ENCODE measurements at places on chromosomes 2 and 18.

- DNase-seq, result no peak
Measured at GRCh38 chr2:86596118-86596517, 27.5 kb downstream of the RNF103 start.

- DNase-seq, result no peak
Measured at GRCh38 chr2:201827621-201828020, 21.3 kb downstream of the CDK15 start.

- DNase-seq, result no peak
Measured at GRCh38 chr2:189188115-189188805, 8.7 kb upstream of the COL5A2 start.

DNA sequence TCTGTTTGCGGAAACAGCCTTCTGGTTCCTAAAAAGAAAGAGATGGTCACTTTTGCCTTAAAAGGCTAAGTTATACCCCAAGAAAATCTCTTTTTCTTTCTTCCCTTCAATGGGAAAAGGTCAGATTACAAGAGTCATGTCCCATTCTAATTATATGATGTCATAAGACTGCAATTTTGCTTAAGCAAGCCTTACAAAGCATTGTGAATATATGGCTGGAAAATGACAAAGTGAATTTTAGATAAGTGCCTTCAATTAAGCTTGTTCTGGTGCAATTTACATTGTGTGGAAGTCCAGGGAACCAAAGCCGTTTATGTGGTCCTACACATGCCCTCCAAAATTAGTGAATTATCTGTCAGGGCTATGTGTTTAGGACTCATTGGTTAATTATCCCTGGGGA is 7.6 kb upstream of the BMP10 start:
- no peak for DNase-seq

DNA sequence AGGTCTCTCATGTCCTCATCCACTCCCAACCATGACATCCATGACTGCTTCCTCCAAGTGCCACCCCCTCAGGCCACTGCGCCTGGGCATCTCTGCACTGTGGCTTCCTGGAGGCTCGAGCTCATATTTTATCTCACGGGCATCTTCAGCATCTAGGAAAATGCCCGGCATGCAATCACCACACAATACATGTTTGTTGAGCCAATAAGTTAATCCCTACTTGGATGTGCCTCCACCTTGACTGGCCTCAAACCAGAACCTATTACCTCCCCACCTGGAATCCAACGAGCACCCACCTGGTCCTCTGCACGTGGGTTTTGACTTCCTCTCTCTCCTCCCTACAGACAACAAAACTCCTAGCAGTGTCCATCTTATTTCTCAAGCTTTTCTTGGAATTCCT is 198.9 kb upstream of the REV1 start:
- no peak for DNase-seq

GRCh38 chr2:233353101-233353768 is 1.1 kb upstream of the DGKD start:
- no peak for DNase-seq

DNA sequence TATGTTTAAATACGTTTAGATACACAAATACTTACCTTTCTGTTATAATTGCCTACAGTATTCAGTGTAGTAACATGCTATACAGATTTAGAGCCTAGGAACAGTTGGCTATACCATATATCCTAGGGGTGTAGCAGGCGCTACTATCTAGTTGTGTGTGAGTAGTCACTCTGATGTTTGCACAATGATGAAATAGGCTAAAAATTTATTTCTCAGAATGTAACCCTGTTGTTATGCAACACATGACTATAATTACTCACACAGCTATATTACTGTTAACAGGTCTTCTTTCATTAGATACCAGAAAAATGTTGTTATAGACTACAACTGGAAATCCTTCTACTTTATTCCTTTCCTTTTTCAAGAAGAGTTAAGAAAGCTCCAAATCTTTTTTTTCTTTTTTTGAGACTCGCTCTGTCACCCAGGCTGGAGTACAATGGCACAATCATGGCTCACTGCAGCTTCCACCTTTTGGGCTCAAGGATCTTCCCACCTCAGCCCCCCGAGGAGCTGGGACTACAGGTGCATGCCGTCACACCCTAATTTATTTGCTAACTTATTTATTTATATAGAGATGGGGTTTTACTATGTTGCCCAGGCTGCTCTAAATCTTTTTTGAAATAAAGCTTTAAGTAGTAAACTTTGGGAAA is 48.5 kb downstream of the C2orf74 start:
- DNase-seq, result no peak

- no peak for DNase-seq
Measured at GRCh38 chr2:215527736-215528135, 91.9 kb upstream of the FN1 start.

GRCh38 chr2:159998961-159999360 is 63.5 kb downstream of the PLA2R1 start:
- DNase-seq, result no peak

- DNase-seq, result no peak
Measured at GRCh38 chr18:8758466-8758865, 53.1 kb downstream of the MTCL1 start.

DNA sequence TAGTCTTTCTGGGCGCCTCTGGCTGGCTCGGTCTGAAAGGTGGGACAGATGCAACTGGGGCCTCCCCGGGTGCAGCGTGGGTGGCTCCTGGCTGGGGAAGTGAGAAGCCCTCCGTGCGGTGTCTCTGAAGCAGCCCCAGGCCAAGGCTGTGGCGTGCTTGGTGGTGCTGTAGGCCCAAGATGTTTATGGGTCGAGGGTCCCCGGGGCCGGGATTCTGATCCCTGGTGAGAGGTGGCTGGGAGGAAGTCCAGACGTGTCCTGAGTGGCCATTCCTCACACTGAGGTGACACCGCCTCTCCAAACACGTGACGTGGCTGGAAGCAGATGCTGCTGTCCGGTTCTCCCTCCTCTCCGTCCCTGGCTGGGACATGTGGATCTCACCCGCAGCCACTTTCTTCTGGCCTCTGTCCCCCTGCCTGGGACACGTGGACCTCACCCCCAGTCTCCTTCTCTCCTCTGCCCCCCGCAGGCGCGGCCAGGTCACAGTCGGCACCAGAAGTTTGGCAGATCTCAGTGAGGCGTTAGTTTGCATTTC is 12.6 kb downstream of the RTP5 start:
- peak; percentile 67 for DNase-seq

Data from stimulated activated CD4-positive, alpha-beta T cell treated with anti-CD3 and anti-CD28 coated beads, Interleukin-12 subunit alpha, Interleukin-12 subunit beta, amount 100 ng/mL, for 4 hours (primary cell).